ENCODE measurements at places on chromosomes 6 and 20.

- DNase-seq: no peak
Measured at GRCh38 chr6:168838037-168838399, 397.0 kb downstream of the SMOC2 start.

- no peak for DNase-seq
Measured at GRCh38 chr6:107061125-107062020, 33.4 kb downstream of the MTRES1 start.

DNA sequence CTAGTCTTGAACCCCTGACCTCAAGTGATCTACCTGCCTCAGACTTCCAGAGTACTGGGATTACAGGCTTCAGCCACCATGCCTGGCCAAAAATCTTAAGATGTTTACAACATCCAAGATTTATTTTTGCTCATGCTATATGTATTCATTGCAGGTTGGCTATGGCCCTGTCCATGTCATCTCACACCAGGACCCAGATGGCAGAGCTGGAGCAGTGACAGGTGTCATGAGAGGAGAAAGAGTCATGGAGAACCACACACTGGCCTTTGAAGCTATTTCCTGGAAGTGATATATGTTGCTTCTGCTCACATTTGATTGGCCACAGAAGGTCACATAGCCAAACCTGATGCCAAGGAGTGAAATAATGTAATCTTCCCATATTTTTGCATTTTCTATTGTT, 13.8 kb upstream of the DDR1 start:
- no peak for DNase-seq

DNA sequence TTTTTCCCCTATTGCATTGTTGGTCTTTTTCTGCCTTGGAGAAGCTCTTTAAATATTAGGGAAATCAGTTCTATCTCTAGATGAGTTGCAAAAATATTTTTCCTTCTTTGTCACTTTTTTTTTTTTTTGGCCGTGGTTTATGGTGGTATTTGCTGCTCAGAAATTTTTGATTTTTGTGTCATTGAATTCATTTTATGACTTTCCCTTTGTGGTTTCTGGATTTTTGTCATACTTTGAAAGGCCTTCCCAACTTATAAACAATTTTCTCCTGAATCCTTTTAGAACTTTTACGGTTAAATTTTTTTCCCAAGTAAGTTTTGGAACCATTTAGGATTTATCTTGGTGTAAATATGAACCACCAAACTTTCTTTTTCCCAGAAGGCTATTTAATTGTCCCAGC, 145.6 kb downstream of the GJA10 start:
- DNase-seq: no peak

- no peak for DNase-seq
Measured at GRCh38 chr20:6616421-6616820, 151.1 kb upstream of the BMP2 start.

DNA sequence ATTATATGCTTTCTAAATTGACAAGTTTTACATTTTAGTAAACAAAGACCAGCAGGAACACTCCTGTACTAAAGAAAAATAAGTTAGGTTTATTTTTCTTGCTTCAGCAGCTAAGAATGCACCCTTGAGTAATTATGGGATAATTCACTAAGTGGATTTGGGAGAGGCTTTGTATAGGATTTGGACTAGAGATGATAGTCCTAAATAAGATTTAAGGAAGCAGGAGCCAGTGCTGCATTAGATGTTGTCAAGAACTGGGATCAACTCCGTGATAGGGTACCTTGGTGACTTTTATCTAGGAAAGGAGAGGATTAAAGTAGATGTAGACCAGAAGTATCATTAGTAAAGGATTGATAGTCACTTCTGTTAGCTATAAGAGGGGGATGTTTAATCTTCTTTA, 4.1 kb upstream of the C6orf141 start:
- DNase-seq: no peak

DNA sequence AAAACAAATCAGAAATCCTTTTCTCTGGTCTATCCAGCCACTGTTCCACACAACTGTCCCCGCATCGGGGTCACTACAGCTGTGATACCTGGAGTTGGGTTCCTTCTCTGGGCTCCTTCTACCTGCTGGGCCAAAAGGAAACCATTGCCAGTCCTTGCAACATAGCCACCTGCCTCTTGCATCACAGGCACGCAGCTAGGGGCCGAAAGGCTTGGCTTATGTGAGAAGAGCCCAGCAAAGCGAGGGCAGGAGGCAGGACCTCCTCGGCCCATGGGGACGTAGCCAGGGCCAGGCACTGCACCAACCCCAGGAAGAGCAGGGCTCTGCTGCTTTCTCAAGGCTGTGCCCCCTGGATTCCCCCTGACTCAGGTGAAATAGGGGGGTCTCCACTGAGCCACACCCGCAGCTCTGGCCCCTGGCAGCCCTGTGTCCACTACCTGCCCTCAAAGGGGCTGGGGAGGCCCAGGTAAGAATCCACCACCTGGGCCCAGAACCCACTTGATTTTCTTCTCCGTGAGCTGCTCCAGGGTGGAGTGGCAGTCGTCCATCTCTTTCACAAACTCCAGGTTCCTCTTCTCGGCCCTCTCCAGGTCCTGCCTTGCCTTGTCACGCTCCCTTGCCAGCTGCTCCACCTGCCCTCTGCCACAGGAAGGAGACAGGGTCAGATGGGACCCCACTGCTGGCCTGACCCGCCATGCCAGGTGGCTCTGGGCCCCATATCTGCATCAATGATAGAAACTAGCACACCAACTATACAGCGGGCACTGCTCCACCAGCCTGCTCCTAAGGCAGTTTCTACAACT, 88.9 kb downstream of the GINS1 start:
- DNase-seq: no peak

DNA sequence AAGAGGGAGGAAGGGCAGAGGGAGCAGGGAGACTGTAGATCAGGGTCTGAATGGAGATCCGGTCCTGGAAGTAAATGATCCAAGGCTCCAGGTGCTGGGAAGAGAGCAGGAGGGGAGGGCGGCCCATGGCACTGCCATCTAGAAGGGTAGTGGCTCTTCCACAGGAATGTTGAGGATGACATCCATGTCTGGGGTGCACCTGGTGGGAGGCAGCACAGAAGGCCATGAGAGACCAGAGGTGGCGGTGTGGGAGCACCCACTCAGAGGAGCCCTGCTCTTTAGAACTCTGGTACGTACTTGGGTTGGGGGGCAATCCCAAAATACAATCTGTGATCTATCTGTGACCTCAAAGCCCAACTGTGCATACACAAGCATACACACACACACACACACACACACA, 13.5 kb downstream of the DEFB132 start:
- no peak for DNase-seq

GRCh38 chr20:4555188-4555890, 166.4 kb upstream of the PRND start:
- DNase-seq: no peak

DNA sequence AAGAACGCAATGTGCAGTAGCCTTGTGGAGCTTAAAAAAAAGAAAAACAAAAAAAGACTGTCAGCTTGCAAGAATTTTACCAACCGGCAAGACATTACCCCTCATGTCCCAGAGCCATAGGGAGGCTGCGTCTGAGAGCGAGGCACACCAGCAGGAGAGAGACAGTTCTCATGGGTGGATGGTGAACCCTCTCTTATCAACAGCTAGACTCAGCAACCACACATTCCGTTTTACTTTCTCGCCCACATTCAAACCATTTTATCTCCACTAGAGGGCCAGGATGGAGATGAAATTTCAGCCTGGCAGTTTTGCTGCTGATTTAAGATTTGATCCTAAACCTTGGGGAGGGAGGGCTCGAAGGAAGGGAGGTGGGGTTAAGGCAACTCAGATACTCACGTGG, 247.0 kb downstream of the ATXN1 start:
- DNase-seq: peak; percentile 30

- DNase-seq: no peak
Measured at GRCh38 chr20:63323357-63323981, 30.5 kb downstream of the COL20A1 start.

DNA sequence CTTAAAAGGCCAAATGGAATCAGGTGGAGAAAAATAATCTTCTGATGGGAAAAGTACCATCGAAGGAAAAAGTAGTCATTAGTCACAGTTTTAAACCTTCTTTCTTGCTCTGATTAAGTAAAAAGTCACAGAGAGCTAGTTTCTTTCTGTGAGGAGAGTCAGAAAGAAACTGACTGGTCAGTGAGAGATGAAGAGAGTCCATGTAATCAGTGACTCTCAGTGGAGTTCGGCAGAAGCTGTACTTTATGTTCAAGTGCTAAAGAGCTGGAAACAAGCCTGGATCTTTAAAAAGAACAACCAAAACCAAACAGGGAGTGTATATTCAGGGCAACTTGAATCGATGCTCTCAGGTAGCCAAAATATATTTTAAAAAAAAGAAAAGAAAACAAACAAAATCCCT, 44.5 kb downstream of the MDGA1 start:
- DNase-seq: no peak

DNA sequence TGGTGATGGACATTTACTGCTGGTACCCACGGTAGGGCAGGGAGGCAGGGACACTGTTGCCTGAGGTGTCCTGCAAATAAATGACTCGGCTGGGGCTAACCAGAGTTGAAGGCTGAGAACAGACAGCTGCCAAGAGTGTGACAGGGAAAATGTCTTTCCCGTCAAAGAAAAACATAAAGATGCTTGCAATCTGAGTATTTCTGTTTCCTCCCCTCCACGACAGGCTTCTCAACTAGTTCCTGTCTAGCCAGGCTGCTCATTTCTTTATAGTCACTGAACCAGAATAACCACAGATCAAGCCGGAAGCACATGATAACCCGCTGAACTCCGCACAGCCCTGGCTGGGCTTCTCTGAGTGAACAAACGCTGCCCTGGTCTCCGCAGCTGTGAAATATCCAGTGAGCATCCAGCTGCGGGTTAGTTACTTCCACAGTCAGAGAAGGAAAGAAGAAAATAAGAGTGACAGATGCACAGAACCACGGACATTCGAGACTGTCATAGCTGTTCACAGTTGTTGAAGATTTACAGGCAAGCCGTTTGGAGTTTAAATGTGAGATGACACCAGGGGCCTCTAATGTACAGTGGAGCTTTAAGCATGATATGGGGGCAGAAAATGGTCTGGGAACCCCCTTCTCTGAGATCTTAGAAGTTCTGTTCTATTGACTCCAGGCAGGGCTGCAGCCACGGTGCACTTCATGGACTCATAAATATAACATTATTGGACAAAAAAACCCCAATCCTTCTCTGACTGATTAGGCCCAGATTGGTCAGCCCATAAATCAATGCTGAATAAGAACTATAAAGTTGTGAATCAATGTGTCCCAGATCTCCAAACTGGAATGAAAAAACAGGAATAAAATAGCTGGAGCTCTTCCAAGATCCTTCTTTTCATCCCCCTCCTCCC, 299.9 kb upstream of the SUPT3H start:
- DNase-seq: no peak

- no peak for DNase-seq
Measured at GRCh38 chr20:54078296-54078984, 8.0 kb upstream of the BCAS1 start.

GRCh38 chr6:105994591-105995390, 91.3 kb upstream of the PRDM1 start:
- DNase-seq: no peak

GRCh38 chr6:98833307-98834059, 891 bp upstream of the POU3F2 start:
- no peak for DNase-seq

DNA sequence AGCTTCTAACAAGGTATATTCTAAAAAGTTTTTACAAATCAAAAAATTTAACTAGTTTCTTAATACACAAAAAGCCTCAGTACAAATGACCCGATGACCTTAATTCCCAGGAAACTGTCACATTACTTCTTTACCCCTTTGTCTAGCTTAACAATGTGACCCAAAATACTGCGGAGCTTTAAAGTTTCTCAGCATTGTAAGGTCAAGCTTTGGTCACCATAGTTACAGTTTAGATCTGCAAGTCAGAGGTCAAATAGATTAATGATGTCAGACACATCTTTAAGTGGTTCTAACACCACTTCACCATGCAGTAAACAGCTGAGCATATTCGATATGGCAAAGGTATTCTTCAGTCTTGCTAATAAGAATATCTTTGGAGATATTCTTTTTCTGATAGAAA, 36.8 kb upstream of the FLRT3 start:
- DNase-seq: no peak

GRCh38 chr6:34093854-34094430, 51.9 kb downstream of the GRM4 start:
- DNase-seq: no peak

DNA sequence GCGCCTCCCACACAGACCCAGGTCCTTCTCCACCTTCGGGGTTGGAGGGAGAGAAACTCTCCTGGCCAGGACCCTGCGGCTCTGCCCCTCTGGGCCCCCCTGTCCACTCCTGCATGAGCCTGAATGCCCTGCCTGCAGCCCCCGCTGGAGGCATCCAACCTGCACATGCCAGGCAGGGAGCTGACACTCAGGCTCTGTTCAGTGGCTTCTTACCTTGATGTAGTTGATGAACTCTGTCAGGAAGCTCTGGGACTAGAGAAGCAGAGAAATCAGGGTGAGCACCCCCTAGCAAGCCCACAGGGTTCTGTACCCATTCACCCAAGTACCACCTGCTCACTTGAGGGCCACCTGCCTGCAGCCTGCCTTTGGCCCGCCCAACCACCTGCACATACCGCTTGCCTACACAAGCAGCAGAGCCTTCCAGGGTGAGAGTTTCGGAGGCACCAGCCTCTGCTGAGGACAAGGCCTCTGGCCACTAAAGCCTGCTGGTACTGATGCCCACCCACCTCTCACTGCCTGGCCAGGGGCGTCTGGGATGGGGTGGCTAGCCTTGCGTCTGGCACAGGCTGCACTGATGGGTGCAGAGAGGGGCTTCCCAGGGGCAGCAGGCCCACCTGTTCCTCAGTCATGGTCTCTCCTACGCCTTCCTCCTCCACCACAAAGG, 9.7 kb downstream of the DDRGK1 start:
- DNase-seq: no peak

DNA sequence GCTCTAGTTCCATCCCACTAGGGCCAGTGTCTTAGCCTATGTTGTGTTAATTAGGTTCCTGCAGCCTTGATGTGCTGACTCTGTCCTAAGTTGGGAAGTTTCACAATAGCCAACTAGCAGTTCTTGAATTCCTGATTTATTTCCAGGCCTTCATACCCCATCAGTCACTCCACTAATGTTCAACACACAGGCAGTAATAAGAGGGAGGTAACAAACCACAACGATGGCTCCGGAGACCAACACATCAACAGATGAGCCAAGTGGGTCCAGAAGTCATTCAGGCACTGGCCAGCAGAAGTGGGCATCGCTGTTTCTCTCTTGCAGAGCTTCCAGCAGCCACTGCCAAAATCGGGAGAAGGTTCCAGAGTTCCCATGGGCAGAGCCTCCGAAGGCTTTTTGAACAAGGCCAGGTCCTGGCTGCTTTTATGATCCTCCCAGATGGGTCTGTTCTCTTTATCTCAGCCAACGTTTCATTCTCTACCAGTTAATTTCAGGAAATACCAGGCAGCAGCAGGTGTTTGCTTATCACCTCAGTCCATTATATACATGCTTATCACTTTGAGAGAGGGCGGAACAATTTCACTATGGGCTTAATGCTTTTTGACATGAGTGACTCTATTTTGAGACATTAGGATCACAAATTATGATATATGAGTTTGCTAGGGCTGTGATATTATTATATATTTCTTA, 48.5 kb upstream of the NOP56 start:
- no peak for DNase-seq

- no peak for DNase-seq
Measured at GRCh38 chr20:3398681-3399252, 8.7 kb downstream of the DNAAF9 start.
